ENCODE measurements at places on chromosomes 12 and 14.
A peak's percentile ranks its signal among the peaks of the same experiment; 100 is the strongest.

DNA sequence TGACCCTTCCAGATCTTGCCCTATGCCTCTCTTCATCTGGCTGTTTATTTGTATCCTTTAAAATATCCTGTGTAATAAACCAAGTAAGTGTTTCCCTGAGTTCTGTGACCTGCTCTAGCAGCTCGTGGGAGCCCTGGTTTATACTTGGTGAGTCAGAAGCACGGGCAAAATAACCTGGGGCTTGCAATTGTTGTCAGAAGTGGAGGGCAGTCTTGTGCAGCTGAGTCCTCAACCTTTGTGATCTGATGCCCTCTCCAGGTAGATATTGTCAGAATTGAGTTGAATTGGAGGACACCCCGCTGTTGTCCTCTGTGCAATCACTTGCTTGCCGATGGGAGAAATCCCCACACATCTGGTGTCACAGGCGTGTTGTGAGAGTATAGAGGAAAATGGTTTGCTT, 62.5 kb upstream of the PRICKLE1 start:
- no peak for DNase-seq
- H3K4me1 ChIP-seq, result peaks cover 2% of the 10 kb centered on the region
- H3K36me3 ChIP-seq, result no peaks in the 10 kb centered on the region
- H3K27me3 ChIP-seq, result no peaks in the 10 kb centered on the region
- no peak overlapping the region for H3K4me3 ChIP-seq
- H3K27ac ChIP-seq, result no peak overlapping the region

- no peaks in the 10 kb centered on the region for H3K4me1 ChIP-seq
- DNase-seq, result no peak
- no peak overlapping the region for H3K4me3 ChIP-seq
- no peaks in the 10 kb centered on the region for H3K27me3 ChIP-seq
- H3K36me3 ChIP-seq, result peaks cover 57% of the 10 kb centered on the region
Observed at GRCh38 chr14:24179961-24180796, 8.3 kb downstream of the REC8 start.

GRCh38 chr14:34023824-34024767, 73.2 kb upstream of the EGLN3 start:
- no peaks in the 10 kb centered on the region for H3K4me1 ChIP-seq
- H3K36me3 ChIP-seq, result no peaks in the 10 kb centered on the region
- no peak overlapping the region for H3K27ac ChIP-seq
- no peaks in the 10 kb centered on the region for H3K27me3 ChIP-seq
- H3K4me3 ChIP-seq, result no peak overlapping the region

DNA sequence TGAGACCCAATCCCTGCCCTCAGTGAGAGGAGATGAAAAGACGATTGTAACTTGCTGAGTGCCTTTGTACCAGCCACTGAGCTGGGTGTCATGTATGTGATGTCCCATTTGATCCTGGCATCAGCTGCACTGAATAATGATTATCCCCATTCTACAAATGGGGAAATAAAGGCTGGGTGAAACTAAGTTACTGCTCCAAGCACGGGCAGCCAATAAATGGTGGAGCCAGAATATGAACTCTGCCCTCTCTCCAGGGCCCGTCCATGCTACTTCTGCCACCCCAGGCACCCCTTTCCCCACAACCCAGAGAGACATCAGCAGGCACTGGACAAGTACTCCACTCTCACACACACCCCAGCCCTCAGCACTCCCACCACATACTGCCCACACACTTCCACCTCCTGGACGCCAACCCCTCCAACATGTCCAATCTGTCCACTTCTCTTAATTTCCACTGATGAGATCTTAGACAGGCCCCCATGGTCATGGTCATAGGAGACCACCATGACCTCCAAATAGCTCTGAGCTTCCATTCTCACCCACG, 115.8 kb downstream of the DICER1 start:
- no peaks in the 10 kb centered on the region for H3K4me1 ChIP-seq
- H3K4me3 ChIP-seq, result no peak overlapping the region
- no peaks in the 10 kb centered on the region for H3K36me3 ChIP-seq

DNA sequence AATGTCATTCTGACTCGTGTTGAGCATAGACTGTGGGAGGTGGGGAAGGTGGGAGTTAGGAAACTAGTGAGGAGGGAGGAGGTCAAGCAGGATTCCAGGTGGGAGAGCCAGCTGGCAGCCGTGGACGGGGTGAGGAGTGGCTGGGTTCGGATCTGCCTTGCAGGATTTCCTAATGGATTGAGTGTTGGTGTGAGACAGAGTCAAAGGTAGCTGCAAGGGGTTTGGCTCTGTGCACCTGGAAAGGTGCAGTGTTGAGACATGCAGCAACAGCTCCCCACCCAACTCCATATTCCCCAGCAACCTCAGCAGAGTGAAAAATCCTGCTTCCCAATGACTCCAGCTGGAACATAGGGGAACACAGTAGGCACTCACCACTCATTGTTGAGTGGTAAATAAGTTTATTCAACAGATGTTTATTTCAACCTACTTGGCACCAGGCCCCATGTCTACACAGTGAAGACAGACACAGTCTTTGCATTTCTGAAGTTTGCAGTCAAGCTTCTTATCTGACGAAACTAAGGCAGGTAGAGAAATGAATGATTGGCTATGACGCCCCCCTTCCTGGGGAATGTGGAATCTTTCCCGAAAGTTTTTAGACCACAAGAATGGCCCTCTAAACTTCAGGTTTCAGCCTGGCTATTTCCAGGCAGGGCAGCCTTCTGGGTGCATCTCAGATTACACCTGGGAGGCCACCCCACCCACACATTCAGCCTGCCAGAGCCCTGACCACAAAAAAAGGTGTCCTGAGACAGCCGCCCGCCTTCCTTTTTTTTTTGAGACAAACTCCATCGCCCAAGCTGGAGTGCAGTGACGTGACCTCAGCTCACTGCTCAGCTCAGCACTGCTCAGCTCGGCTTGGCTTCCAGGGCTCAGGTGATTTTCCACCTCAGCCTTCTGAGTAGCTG, 37.9 kb upstream of the PLEKHG6 start:
- no peak for DNase-seq
- no peak overlapping the region for H3K27ac ChIP-seq
- no peaks in the 10 kb centered on the region for H3K36me3 ChIP-seq
- H3K4me3 ChIP-seq, result no peak overlapping the region
- peaks cover 18% of the 10 kb centered on the region for H3K4me1 ChIP-seq

GRCh38 chr12:49783917-49784676, 42.7 kb downstream of the TMBIM6 start:
- no peak overlapping the region for H3K4me3 ChIP-seq
- H3K4me1 ChIP-seq, result no peaks in the 10 kb centered on the region
- H3K27me3 ChIP-seq, result no peaks in the 10 kb centered on the region
- no peak for DNase-seq
- no peak overlapping the region for H3K27ac ChIP-seq

GRCh38 chr12:92019491-92020277, 126.0 kb downstream of the BTG1 start:
- no peak overlapping the region for H3K27ac ChIP-seq
- no peak for DNase-seq
- H3K4me1 ChIP-seq, result no peaks in the 10 kb centered on the region

DNA sequence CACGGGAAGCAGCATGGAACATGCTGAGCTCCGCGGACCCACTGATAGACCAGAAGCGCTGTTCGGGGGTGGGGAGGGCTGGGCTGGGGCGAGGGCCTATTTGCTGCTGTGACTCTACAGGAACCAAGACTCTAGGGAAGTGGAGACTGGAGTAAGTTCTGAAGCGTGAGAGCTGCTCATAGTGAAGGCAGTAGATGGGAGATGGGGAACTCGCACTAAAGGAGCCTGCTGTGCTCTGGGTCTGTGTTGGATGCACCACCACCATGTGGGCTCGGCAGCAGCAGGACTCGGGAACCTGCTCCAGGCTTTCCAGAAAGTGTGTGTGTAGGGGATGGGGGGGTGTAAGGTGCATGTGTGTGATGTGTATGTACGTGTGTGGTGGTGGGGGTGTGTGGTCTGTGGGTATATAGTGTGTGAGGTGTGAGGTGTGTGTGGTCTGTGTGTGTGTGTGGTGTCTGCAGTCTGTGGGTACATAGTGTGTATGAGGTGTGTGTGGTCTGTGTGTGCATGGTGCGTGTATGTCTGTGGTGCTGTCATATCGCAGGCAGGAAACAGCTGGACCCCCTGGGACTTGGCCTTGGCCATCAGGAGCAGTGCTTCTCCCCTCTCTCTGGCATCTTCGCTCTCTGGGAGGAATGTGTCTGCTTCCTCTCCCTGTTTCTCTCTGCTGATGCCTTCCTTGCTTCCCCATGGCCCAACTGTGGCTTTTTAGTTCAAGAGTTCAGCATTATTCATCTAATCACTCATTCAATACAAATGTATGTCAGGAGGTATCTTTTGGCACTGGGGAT, 378.9 kb downstream of the FUT8 start:
- H3K27me3 ChIP-seq, result no peaks in the 10 kb centered on the region
- H3K4me3 ChIP-seq, result no peak overlapping the region
- H3K36me3 ChIP-seq, result no peaks in the 10 kb centered on the region
- no peak for DNase-seq
- no peaks in the 10 kb centered on the region for H3K4me1 ChIP-seq

- no peak overlapping the region for H3K4me3 ChIP-seq
- H3K36me3 ChIP-seq, result no peaks in the 10 kb centered on the region
- H3K27ac ChIP-seq, result no peak overlapping the region
- no peak for DNase-seq
- H3K27me3 ChIP-seq, result no peaks in the 10 kb centered on the region
Observed at GRCh38 chr12:109621901-109622364, 48.3 kb downstream of the MVK start.

DNA sequence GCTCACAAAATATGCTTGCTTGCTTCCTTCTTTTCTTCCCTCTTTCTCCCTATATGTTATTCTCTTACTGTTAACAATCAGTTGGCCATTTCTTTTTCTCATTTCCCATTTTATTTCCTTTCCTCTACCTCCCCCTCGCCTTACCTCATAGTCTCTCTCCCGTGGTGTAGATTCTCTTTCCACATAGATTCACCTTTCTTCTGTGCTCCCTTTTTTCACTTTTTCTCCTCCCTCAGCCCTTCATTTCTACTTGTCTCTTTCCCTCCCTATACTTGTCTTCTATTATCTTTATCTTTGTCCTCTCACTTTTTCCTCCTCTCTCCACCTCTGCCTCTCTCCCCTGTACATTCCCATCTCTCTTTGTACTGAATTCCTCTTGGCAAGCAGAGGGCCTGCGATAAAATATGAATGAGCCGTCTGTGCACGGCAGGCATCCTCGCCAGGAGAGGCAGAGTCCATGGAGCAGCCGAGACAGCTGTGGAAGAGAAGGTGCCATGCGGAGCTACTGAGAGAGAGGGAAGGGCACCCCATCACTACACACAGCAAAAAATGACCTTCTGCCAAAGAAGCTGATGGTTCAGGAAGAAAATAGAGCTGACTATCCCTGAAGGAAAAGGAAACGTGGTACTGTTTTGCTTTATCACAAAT, 12.1 kb downstream of the C14orf93 start:
- no peaks in the 10 kb centered on the region for H3K27me3 ChIP-seq
- DNase-seq, result no peak

DNA sequence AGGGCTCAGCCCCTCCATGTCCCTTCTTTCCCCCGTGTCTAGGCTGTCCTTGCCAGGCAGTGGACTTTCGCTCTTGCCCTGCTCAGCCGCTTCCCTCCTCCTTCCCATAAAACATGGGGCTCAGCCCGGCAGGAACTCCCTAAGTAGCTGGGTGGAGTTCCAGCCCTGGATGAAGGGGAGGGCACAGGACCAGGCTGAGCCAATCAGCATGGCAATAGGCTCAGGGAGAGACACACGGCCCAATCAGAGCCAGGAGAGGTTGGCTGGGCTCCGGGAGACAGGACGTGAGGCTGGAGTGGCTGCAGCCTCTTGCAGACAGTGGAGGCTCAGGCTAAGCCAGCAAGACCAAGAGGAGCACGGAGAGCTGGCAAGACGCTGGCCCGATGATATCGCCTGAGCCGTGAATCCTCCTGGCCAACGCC, 54.3 kb downstream of the GALNT9 start:
- peaks cover 8% of the 10 kb centered on the region for H3K4me1 ChIP-seq
- H3K27me3 ChIP-seq, result no peaks in the 10 kb centered on the region
- DNase-seq, result peak; percentile 52
- no peak overlapping the region for H3K4me3 ChIP-seq
- no peaks in the 10 kb centered on the region for H3K36me3 ChIP-seq

DNA sequence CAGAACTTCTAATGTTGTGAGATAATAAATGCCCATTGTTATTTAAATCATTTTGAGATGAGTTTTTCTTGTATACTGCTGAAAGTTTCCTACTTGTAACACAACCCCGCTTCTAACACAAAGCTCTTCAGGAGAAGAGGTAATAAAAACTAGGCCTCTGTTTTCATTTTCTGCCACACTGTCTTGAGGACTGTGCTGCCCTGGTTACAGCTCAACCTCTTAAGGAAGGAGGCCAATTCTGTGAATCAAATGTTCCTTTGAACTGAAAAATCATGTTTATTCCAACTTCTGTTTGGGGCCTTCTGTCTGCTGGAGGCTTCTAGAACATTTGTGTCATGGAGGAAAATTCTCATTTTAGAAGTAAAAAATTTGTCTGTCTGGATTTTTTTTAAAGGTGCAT, 100.3 kb downstream of the LRIG3 start:
- no peak for DNase-seq
- H3K27ac ChIP-seq, result no peak overlapping the region
- H3K27me3 ChIP-seq, result no peaks in the 10 kb centered on the region
- H3K4me3 ChIP-seq, result no peak overlapping the region
- no peaks in the 10 kb centered on the region for H3K36me3 ChIP-seq

DNA sequence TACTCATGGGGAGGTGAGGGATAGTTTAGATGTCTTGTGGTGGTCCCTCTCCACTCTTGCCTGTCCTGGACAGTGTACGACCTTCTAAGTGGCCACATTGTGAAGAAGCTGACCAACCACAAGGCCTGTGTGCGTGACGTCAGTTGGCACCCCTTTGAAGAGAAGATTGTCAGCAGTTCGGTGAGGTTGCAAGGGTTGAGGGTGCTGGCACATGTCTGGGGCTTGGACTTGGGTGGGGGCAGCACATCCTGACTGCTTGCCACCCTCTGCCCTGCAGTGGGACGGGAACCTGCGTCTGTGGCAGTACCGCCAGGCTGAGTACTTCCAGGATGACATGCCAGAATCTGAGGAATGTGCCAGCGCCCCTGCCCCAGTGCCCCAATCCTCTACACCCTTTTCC, 7.6 kb upstream of the FITM1 start:
- no peak overlapping the region for H3K27ac ChIP-seq
- no peak overlapping the region for H3K4me3 ChIP-seq
- no peaks in the 10 kb centered on the region for H3K4me1 ChIP-seq

- H3K27me3 ChIP-seq, result no peaks in the 10 kb centered on the region
- no peak for DNase-seq
- no peak overlapping the region for H3K27ac ChIP-seq
- H3K36me3 ChIP-seq, result no peaks in the 10 kb centered on the region
Observed at GRCh38 chr14:77343662-77344061, 22.8 kb downstream of the GSTZ1 start.

GRCh38 chr12:33438851-33439586, 600 bp downstream of the SYT10 start:
- H3K4me1 ChIP-seq, result no peaks in the 10 kb centered on the region
- no peaks in the 10 kb centered on the region for H3K36me3 ChIP-seq
- H3K4me3 ChIP-seq, result peak overlapping the region; percentile 56

- no peak overlapping the region for H3K4me3 ChIP-seq
- no peaks in the 10 kb centered on the region for H3K27me3 ChIP-seq
- no peak overlapping the region for H3K27ac ChIP-seq
- H3K36me3 ChIP-seq, result no peaks in the 10 kb centered on the region
Observed at GRCh38 chr12:32437095-32437515, 37.7 kb downstream of the FGD4 start.

- DNase-seq, result no peak
- no peak overlapping the region for H3K27ac ChIP-seq
- H3K36me3 ChIP-seq, result no peaks in the 10 kb centered on the region
- H3K4me3 ChIP-seq, result no peak overlapping the region
- H3K27me3 ChIP-seq, result no peaks in the 10 kb centered on the region
Observed at GRCh38 chr12:16560273-16560672, 45.7 kb downstream of the LMO3 start.
